ENCODE measurements at places on chromosomes 5 and 9.

- no peak for DNase-seq
Observed at GRCh38 chr5:92659246-92659645, 921.8 kb downstream of the NR2F1-AS1 start.

DNA sequence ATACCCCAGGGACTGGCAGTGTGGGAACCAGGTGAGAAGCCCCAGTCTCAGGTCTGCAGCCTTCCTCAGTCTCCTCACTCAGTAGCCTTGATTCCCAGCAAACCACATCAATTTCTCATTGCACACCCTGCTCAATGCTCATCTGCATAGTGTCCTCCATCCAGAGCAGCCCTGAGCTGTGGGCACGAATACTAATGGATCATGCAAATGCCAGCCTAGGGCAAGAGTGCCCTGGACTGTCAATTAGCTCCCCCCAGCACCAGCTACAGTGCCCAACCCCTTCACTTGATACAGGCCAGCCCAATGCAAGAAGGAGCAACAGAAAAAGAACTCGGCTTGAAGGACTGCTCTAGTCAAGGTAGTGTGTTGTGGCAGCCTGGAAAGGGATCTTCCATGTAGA, 9.8 kb upstream of the KCNIP1 start:
- DNase-seq: no peak

GRCh38 chr9:113573959-113574352, 110.4 kb downstream of the RGS3 start:
- DNase-seq: no peak

- no peak for DNase-seq
Observed at GRCh38 chr5:149611326-149611725, 30.0 kb downstream of the ARHGEF37 start.

- DNase-seq: no peak
Observed at GRCh38 chr5:160185626-160186360, 43.5 kb upstream of the FABP6 start.

GRCh38 chr9:30507166-30507565, 1877.3 kb upstream of the ACO1 start:
- DNase-seq: no peak

All from KG1 (cell line).